ENCODE measurements at places on chromosomes 11 and 22.

DNA sequence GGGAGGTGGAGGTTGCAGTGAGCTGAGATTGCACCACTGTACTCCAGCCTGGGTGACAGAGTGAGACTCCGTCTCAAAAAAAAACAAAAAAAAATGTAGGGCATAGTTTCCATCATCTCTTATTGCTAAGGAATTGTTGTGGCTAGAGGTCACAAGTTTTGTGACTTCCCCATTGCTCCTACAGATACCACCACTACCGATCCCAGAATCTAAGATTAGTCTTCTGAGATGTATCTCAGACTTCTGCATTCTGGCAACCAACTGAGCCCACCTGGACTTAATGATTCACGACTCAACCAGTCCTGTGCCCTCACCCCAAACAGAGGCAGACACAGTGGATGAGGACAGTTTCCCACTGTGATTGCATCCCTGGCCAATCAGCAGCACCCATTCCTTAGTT is 148.9 kb downstream of the NECTIN1 start:
- no peak overlapping the region for H3K4me3 ChIP-seq
- no peak overlapping the region for H3K27ac ChIP-seq
- no peak for DNase-seq
- no peaks in the 10 kb centered on the region for H3K36me3 ChIP-seq
- H3K27me3 ChIP-seq: peaks cover 44% of the 10 kb centered on the region
- H3K4me1 ChIP-seq: peaks cover 7% of the 10 kb centered on the region

DNA sequence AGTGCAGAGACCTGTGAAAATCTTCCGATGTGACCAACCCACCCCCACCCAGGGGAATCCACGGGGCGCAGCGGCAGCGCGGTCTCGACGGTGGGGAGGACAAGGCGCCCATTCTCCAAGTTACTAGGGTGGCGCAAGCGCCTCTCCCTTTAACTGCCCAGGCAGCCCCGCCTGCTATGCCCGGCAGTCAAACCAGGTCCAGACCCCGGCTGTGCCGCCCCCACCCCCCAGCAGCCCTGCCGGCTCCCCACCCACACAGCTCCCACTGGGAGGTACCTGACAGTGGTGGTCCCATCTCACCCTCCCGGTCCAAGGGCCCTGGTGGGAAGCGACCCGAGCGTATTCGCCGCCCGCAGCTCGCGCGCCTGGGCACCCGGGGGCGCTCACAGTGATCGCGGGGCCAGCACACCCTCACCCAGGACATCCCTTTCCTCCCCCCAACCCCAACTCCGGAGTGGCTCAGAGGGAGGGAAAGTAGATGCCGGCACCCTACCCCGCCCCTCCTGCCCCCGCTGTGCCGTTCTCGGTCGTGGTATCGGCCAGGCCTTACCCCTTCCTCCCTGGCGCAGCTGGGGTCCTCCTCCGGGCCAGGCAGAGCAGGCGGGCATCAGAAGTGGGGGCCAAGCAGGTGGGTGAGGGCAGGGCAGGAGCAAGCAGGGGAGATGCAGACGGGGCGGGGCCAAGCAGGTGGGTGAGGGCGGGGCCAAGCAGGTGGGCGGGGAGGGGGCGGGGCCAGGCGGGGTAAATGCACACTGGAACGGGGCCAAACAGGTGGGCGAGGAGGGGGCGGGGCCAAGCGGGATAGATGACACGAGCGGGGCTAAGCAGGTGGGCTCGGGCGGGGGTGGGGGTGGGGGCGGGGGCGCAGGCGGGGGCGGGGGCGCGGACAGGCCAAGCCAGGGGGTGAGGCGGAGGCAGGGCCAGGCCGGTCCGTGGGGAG is at the start of gene TRPM5:
TRPM5 (minus strand) TSS at position 634 of the 940 bp plus-strand sequence. CDS start 21,478 bp downstream, outside the sequence.
- no peak within 1 kb of the TSS for H3K27ac ChIP-seq
- peaks cover 18% of the 10 kb centered on the region for H3K4me1 ChIP-seq
- DNase-seq: no peak
- H3K36me3 ChIP-seq: no peaks in the 10 kb centered on the region

- peaks cover 5% of the 10 kb centered on the region for H3K4me1 ChIP-seq
- DNase-seq: no peak
- no peak overlapping the region for H3K27ac ChIP-seq
- H3K36me3 ChIP-seq: no peaks in the 10 kb centered on the region
Observed at GRCh38 chr11:73189315-73189714, 28.8 kb upstream of the P2RY2 start.

GRCh38 chr11:82843057-82843795 is 57.0 kb downstream of the PRCP start:
- H3K4me1 ChIP-seq: no peaks in the 10 kb centered on the region
- DNase-seq: no peak
- H3K36me3 ChIP-seq: peaks cover under 1% of the 10 kb centered on the region
- H3K27me3 ChIP-seq: no peaks in the 10 kb centered on the region
- no peak overlapping the region for H3K4me3 ChIP-seq

DNA sequence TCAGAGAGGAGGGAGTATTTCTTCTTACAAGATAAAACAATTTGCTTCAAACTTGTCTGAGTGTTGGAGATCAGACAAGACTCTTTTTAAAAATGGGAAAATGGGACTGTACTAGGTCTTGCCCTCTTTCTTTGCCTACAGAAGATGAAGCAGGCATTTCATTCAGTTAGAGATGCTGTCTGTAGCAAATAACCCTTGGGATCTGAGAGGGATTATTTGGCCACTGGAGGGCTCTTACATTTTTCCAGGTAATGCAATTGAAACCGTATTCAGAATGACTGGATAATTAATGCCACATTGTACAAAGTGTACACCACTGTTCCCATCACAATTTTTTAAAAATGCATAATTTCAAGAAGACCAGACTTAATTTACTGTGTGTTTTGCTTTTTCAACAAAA is 258.5 kb upstream of the KIRREL3 start:
- H3K36me3 ChIP-seq: no peaks in the 10 kb centered on the region
- no peak for DNase-seq
- H3K27me3 ChIP-seq: no peaks in the 10 kb centered on the region
- no peak overlapping the region for H3K27ac ChIP-seq
- no peaks in the 10 kb centered on the region for H3K4me1 ChIP-seq
- H3K4me3 ChIP-seq: no peak overlapping the region

GRCh38 chr11:64614917-64615316 is 23.9 kb downstream of the SLC22A12 start:
- H3K4me1 ChIP-seq: peaks cover 1% of the 10 kb centered on the region
- H3K36me3 ChIP-seq: no peaks in the 10 kb centered on the region
- no peaks in the 10 kb centered on the region for H3K27me3 ChIP-seq
- H3K4me3 ChIP-seq: no peak overlapping the region

DNA sequence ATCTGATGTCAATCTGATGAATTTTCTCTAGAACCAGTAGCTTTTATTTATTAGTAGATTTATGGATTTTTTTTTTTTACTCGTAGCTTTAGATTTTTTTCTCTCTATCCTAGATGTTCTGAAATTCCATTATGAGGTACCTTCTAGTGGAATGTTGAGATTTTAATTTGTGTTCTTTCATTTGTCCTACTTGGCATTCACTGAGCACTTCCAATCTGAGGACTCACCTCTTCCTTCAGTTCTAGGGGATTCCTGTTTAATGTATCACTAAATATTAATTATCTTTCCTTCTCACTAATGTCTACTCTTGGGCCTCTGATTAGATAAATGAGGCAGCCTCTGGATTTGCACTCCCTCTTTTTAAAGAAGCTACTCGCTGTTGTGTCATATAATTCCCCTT is 40.2 kb upstream of the WNT7B start:
- H3K4me3 ChIP-seq: no peak overlapping the region
- H3K27ac ChIP-seq: no peak overlapping the region
- no peaks in the 10 kb centered on the region for H3K36me3 ChIP-seq
- peaks cover 14% of the 10 kb centered on the region for H3K27me3 ChIP-seq

- no peaks in the 10 kb centered on the region for H3K36me3 ChIP-seq
- no peak overlapping the region for H3K27ac ChIP-seq
- H3K27me3 ChIP-seq: peaks cover 2% of the 10 kb centered on the region
- H3K4me1 ChIP-seq: no peaks in the 10 kb centered on the region
- DNase-seq: no peak
Observed at GRCh38 chr11:69004411-69005182, 8.4 kb downstream of the MRGPRF start.

GRCh38 chr11:97354576-97354975 is 964.8 kb downstream of the JRKL start:
- no peaks in the 10 kb centered on the region for H3K36me3 ChIP-seq
- H3K27me3 ChIP-seq: no peaks in the 10 kb centered on the region
- H3K4me3 ChIP-seq: no peak overlapping the region
- H3K27ac ChIP-seq: no peak overlapping the region

- DNase-seq: no peak
- H3K27me3 ChIP-seq: peaks cover 14% of the 10 kb centered on the region
- H3K4me1 ChIP-seq: peaks cover 4% of the 10 kb centered on the region
Observed at GRCh38 chr11:118184784-118185579, 8.5 kb upstream of the SCN2B start.

DNA sequence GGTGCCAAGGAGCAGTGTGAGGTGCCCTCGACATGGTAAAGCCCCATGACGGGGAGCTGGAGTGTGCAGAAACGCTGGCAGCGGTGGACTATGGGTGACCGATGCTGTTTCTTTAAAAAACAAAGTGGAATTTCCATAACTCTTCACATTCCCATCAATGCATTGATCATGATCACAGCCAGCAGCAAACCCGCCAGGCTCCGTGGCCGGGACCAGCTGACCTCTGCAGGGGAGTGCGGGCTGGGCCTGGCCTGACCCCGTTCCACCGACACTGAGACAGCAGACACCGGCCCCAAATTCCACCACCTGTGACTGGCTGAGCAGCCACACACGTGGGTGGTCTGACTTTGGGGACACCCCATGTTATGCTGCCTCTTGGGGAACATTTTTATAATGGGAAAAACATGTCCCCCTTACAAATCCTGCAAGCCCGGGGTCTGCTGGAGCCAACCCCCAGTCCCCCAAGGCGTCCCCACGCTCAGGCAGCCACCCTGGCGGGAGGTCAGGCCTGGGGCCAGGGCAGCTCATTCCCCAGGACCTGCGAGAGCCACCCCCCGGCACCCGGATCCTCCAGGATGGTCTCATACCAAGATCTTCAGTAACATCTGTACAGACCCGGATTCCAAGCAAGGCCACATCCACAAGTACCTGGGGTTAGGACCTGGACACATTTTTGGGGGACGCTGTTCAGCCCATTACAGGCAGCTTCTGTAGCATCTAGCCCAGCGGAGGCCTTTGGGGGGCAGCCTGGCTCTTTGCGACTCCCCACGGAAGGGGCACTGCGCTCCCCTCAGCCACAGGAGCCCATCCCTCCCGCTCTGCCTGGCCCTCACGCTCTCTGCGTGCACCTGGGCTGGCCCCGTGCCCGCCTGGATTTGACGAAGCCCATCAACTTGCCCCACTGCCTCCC is 20.6 kb downstream of the OSBPL5 start:
- no peak overlapping the region for H3K27ac ChIP-seq
- H3K4me3 ChIP-seq: no peak overlapping the region
- no peaks in the 10 kb centered on the region for H3K27me3 ChIP-seq
- DNase-seq: no peak

DNA sequence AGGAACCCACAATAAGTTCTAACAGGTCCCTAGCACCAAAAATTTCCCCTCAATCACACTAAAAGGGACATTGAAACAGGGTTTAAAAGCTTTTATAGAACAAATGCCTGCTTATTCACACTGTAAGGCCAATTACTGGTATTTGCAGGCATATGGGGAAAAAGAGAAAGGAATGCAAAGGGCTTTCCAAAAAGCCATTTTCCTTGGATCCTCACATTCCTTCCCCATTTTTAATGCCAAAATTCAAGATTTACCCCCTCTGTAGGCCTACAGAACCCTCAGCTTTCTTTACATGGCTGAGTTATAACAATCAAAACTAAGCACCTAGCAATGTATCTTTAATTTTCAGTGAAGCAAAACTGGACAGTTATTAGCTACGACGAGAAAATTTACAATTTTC is 102.0 kb downstream of the SBF2 start:
- H3K27ac ChIP-seq: no peak overlapping the region
- peaks cover 11% of the 10 kb centered on the region for H3K27me3 ChIP-seq
- no peaks in the 10 kb centered on the region for H3K4me1 ChIP-seq
- no peak for DNase-seq
- no peaks in the 10 kb centered on the region for H3K36me3 ChIP-seq
